Activated CD8-positive, alpha-beta T cell treated with anti-CD3 and anti-CD28 coated beads, Interleukin-2, amount 10 ng/mL, durations not matched to agents 7 days and 5 days (primary cell): ENCODE measurements at places on chromosomes 6 and 20.

DNA sequence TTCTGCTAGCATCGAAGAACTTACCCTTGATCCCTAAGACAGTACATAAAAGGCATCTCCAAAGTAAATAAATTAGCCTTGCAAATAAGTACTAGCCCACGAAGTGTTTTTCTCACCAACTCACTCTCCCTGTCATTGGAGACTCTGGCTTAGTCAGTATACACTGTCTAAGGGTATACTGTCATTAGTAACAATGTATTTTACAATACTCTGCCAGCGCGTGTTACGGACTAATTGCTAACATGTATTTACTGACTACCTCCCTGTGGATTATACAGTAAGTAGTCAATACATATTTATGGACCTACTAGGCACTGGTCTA, 72.1 kb downstream of the NFATC2 start:
- DNase-seq = no peak

DNA sequence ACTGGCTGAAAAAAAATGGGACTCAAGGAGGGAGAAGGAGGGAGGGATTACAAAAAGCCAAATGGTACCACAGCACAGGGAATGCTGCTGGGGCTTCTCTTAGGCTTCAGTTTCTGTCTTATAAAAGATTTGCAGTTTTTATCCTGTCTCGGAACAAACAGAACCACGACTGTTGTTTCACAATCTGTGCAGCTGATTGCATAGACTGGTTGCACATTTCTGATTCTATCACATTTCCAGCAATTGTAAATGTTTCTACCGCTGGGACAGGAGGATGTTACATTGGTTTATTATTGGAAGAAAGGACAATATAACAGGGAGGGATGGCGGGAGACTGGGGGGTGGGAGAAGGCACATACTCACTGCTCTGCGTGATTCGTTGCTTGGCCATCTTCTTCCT, 73.5 kb upstream of the ARID1B start:
- DNase-seq = no peak

DNA sequence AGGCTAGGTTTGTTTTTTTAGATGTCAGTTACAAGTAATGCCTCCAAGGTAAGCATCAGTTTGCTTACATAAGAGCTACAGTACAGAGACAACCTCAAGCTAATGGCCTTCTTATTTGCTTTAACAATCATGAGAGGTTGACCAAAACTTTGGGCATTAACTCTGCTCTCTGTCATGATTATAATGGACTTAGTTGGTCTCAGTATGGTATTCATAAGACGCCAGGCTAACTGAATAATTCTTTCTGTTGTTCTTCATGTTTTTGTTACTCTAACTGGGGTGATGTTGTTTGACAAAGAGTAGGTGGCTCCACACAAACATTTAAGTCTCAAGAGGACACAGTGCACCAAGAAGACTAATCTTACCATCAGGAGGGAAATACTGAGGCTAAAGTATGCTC, 9.8 kb downstream of the CST9 start:
- DNase-seq = no peak

DNA sequence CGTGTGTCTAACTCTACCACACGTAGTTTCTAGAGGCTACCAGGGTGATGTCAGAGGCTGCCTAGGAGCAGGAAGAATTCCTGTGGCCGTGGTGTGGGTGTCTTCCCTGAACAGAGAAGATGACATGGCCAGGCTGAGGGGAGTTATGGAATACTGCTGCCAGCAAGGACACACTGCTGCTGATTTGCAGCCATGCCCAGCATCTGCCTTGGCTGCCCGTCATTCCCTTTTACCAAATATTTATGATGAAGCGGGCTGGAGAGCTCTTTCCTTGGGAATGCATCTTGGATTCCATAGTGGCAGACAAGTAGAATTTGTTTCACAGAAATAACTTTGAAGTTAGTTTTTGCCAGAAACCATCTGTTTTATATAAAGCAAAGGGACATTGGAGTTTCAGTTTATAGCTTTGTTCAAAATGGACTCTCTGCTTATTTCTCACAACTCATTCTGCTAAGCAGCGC, 80.8 kb upstream of the VSTM2L start:
- DNase-seq = no peak

- no peak for DNase-seq
Measured at GRCh38 chr20:10863337-10864060, 189.7 kb upstream of the JAG1 start.

DNA sequence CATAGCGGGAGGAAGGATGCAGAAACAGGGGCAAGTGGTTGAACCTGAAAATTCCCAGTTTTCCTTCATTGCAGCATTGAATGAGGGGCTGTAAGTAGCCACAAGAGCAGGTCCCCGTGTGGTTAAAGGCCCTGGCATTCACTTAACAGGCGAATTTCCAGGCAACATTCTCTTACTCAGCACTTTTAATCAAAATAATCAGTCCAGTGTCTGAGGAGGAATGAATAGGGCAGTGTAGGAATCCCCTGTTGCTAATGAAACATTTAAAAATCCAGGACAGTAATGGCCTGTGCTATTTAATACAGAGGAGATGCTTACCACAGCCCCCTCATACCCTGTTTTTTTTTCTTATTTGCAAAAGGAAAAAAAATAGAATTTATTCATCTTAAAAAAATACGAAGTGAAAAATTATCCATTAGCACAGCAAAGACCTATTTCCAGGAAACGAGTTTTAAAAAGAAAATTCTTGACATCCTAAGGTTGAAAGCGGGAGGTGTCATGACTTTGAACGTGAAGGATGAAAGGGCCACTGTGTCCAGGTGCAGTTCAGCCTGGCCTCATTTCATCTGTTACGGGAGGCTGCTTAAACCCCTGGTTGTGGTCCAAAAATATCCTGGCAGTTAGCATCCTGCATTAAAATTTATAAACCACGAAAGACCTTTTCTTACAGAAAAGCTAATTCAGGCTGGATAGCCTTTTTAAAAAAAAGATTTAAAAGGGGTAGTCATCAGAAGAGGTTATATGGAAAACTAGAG, 20.2 kb downstream of the MYLK4 start:
- DNase-seq = no peak

DNA sequence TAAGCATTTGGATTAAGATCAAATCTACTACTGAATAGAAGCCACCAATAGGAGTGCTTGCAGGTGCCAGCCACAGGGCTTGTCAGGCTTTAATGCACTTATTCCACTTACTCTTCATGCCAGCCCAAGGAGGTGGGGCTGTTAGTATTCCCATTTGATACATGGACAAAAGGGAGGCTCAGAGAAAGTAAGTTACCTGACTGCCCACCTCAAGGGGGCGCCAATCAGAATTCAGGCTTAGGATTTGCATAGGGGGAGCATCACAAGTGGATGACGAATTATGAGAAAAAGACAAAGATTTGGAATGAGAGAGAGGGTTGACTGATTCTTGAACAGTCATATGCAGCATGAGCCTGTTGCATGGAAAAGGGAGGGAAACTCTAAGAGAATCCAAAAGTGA, 188.4 kb upstream of the TSHZ2 start:
- no peak for DNase-seq

DNA sequence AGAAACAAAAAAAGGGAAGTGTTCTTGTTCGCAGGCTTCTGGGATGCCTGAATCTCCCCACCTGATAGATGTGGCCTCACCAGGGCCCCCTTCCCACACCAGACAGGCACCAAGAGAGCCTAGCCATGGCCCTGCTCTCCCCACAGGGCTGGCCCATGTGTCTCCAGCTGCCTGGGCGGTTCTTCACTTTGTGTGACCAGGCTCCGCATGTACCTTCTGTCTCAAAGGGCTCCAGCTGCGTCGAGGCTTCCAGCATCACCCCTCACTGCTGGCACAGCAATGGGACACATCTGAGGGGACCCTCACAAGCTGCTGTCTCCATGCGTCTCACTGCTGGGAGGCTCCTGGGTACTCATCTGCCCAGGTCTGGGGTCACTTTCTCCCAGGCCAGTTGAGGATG, 362.9 kb downstream of the ZFAND3 start:
- DNase-seq = no peak

DNA sequence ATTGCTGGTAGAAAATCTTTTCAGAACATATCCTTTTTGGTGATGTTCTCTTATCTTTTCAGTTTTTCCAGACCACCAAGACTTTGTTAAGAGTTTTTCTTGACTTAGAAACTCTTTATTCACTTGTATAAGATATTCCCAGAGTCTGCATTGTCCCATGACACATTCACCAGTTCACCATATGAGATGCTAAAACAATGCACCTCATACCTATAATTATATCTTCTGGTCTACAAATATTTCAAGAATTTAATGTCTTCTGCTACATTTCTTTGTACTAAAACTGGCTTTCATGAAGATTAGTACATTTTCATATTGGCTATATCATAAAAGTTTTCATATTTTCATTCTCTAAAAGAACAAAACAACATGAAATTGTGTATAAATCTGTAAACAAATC, 111.3 kb downstream of the ADGRG6 start:
- DNase-seq = no peak

- DNase-seq = no peak
Measured at GRCh38 chr6:108524528-108525248, 36.0 kb upstream of the FOXO3 start.

GRCh38 chr6:37690964-37691735, 6.5 kb downstream of the MDGA1 start:
- DNase-seq = no peak

- peak; percentile 78 for DNase-seq
Measured at GRCh38 chr6:105646391-105646867, 243.5 kb upstream of the PREP start.

GRCh38 chr20:37650661-37651060, 43.2 kb upstream of the CTNNBL1 start:
- no peak for DNase-seq

GRCh38 chr20:31570735-31571617, 34.1 kb upstream of the ID1 start:
- no peak for DNase-seq

- DNase-seq = peak; percentile 33
Measured at GRCh38 chr6:157561929-157562810, 181.2 kb downstream of the ZDHHC14 start.

GRCh38 chr6:30912746-30913520, 1.1 kb upstream of the VARS2 start:
- no peak for DNase-seq

DNA sequence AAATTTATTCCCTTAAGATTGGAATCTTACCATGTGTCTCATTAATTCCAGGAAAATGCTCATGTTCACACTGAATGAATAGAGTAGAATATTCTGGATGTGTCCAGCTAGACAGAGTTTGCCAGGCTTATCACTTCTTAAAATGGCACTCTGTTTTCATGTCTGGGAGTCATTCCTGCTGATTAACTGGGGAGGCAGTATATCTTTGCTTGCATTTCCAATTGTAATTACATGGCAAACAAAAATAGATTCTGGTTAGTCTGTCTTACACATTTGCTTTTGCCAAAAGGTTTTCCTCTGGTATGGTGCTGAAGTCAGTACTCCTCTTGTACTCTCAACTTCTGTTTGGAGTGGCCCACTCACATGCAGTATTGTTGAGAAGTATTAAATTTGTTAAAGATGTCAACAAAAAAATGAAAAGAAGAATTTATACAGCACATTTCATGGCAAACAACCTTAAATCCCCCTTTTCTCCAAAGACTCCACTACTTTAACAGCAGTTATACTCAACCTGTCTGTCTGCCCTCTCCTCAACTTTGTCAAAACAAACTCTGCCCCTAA, 70.2 kb downstream of the TENT5A start:
- no peak for DNase-seq

- DNase-seq = peak; percentile 21
Measured at GRCh38 chr6:145015739-145016558, 719.4 kb downstream of the EPM2A start.

DNA sequence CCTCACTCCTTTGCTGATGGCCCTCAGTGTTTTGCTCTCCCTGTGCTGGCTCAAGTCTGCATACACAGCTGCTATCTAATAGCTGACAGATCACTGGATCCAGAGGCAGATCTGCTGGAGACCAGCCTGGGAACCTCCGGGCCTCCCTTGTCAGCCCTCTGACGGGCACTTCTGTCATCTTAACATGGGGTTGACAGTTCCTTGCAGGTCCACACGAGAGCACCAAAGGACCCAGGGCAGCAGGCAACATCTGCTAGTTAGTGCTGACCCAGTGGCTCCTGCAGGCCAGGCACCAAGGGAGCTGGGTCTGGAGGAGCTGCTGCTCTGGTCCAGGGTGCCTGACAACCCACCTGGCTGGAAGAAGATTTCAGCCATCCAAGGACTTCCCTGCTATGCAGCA, 208.1 kb downstream of the UST start:
- DNase-seq = no peak

DNA sequence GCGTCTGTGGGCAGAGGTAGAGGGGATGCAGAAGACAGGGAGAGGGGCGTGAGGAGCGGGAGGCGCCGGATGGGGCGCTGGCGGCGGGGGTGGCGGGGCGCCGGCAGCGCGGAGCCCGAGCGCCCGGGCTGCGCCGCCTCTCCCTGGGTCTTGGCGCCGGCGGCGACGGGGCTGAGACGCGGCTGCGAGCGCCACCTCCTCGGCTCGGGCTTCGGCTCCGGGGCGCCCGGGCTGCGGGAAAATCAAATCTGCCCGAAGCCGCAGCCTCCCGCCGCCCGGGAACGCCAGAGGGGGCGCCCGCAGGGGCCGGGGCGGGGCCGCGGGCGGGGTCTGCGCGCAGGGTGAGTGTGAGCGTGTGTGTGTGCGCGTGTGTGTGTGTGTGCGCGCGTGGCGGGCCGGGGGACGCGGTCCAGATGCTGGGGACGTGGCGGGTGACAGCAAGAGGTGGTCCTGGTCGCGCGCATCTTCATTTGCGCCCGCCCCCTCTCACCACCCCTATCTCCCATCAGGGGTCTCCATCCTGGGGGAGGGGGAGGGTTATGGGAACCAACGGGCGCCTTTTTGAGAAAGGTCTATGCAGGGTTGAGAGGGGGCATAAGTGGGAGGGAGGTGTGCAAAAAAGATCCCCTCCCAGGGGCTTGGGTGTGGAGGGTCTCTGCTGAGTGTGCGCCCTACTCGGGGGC, 646 bp upstream of the CPNE5 start:
- DNase-seq = peak; percentile 43

DNA sequence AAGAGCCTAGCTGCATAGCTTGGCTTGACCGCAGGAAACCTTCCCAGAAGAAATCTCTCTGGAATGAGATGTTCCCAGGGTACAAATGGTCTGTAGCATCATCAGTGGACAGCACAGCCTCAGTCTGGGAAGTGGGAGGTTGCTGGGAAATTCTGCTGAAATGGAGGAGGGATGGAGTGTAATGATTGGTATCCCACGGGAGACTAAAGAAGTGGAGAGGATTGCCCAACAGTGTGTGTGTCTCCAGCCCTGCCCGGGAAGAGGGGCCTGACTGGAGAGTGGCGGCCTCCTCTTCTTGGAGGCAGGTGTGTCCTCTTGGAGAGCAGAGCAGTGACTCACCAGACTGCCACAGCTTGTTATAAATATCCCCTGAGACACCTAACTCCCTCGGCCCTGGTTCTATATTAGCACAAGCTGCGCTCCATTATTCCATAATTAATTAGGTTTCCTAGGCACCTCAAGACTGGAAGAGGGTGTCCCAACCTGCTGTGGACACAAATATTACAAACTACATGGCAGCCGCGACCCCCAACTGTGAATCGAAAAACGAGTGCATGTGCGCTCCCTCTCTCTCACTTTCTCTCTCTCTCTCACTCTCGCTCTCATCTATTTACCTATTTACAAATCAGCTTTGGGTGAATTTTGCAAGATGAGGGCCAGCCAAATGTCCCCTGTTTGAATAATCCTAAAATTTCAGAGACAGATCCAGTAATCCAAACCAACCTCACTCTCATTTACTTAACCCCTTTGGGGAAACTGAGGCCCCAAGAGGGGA, 68.8 kb downstream of the FGD2 start:
- DNase-seq = no peak
